Dermis lymphatic vessel endothelial cell (primary cell): ENCODE measurements at places on chromosomes 2 and 18. TPM values are rescaled to one million over a fixed set of nuclear protein-coding genes. Genes with fewer than 3 reads are reported as not detected.

The COLEC11 gene
- total RNA-seq = 0.43 and 0.65 TPM in 2 replicates

The VIT gene
- under 0.01 TPM in 1 of 2 replicates, not detected in the other for total RNA-seq

The APOB gene
- under 0.01 TPM in 2 replicates for total RNA-seq

The AMER3 gene
- total RNA-seq = not detected in 2 replicates

The CFAP65 gene
- not detected in 2 replicates for total RNA-seq

The PMAIP1 gene
- total RNA-seq = 10.5 and 12.9 TPM in 2 replicates

The ZC3H8 gene
- total RNA-seq = 2.2 and 7.7 TPM in 2 replicates
